Inflammatory macrophage (primary cell): ENCODE measurements at places on chromosomes 16 and 17.
A peak's percentile ranks its signal among the peaks of the same experiment; 100 is the strongest.

GRCh38 chr17:43477832-43478634 lies 5.7 kb upstream of the DHX8 start:
- DNase-seq, result no peak

DNA sequence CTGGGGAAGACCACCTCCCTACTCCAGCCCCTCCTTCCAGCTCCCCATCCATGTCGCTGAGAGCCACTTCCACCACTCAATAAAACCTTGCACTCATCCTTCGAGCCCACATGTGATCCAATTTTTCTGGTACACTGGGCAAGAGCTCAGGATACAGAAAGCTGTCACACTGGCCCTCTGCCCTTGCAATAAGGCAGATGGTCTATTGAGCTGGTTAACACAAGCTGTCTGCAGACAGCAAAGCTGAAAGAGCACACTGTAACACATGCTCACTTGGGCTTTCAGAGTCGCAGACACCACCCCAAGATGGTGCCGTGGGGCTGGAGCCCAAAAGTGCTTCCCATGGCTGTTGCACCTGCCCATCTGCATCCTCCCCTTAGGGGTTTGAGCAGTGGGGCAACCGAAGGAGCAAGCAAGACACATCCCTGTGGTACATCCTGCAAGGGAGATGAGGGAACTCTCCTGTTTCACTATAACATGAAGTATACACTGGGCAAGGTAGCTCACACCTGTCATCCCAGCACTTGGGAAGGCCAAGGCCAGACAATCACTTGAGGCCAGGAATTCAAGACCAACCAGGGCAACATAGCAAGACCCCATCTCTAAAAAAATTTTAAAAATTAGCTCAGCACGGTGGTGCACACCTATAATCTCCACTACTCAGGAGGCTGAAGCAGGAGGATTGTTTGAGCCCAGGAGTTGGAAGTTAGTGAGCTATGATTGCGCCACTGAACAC lies 52.8 kb upstream of the C17orf78 start:
- DNase-seq, result no peak

DNA sequence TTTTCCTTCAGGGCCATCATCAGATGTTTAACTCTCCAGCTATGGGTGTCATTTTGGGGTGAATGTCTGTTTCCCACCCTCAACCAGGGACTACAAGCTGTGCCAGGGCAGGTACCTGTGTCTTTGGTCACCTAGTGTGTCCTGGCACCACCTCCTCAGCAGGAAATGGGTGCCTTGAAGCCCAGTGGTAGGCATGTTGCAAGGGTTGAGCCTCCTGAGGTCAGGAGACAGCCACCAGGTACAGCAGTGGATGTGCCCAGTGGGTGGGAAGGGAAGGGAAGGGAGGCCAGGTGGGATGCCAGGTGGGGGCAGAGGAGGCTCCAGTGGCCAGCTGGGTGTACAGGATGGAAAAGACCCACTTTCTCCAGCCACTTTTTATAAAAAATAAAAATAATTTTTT lies 25.5 kb upstream of the ADORA2B start:
- DNase-seq, result no peak

GRCh38 chr17:75135946-75136345 lies 4.4 kb upstream of the NT5C start:
- no peak for DNase-seq

DNA sequence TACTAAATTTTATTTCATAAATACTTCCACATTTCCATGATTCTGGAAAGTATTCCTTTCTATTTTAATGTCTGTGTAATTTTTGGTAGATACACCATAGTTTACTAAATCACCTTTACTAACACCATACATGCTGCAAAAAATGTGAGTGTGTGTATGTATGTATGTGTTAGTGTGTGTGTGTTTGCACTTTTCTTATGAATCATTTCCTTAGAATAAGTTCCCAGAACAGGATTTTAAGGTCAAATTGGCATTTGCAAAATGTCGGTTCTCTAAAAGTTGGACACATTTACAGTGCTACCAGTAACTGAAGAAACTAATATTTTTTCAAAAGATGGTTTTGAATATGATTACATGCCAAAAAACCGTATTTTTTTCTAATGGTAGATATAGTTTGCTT lies 137.1 kb downstream of the CYB561 start:
- peak; percentile 60 for DNase-seq

GRCh38 chr16:46746821-46747776 lies 1.0 kb downstream of the MYLK3 start:
- no peak for DNase-seq

DNA sequence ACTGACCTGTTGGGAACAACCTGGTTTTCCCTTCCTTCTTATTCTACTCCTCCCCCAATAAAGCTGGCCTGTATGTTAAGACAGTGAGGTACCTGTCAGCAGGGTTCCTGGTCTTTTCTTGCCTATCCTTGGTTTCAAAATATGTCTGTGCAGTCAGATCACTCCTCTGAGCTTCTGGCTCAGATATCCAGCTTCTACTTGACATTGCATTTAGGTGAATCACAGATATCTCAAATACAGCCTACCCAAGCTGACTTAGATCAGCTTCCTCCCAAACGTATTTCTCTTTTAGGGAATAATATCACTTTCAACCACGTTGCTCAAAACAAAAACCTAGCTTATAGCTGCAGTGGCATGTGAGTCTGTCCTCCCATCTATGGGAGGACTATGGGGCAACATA lies 48.7 kb downstream of the TEX14 start:
- no peak for DNase-seq

DNA sequence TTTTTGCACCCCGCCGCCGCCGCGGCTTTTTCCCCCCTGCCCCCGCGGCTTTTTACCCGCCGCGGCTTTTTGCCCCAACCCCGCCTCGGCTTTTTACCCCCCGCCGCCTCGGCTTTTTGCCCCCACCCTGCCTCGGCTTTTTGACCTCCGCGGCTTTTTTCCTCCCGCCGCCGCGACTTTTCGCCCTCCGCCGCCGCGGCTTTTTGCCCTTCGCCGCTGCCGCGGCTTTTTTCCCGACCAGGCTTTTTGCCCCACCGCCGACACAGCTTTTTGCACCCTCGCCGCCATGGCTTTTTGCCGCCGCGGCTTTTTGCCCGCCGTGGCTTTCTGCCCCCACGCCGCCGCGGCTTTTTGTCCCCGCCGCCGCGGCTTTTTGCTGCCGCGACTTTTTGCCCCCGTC lies 137.0 kb upstream of the TP53TG3D start:
- DNase-seq, result peak; percentile 0

GRCh38 chr17:681738-682529 lies 32.7 kb downstream of the VPS53 start:
- no peak for DNase-seq

GRCh38 chr16:49821614-49822282 lies 34.2 kb downstream of the ZNF423 start:
- DNase-seq, result no peak

DNA sequence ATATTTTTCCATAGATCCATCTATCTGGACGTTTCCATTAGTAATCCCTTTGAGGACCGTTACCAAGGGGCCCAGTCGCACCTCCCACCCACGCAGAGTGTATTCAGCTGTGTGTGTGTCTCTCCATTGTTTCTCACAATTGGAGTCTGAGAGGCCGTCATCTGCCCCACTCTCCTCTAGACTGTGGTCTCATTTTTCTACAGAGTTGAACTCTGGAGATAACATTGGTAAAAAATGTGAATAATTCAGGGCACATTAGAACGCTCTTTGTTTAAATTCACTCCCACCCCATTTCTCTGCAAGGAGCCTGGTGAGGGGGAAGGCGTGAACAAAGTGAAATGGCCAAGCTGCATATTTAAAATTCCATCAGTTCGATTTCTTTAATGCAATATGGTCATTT lies 333.1 kb upstream of the MAF start:
- DNase-seq, result no peak

DNA sequence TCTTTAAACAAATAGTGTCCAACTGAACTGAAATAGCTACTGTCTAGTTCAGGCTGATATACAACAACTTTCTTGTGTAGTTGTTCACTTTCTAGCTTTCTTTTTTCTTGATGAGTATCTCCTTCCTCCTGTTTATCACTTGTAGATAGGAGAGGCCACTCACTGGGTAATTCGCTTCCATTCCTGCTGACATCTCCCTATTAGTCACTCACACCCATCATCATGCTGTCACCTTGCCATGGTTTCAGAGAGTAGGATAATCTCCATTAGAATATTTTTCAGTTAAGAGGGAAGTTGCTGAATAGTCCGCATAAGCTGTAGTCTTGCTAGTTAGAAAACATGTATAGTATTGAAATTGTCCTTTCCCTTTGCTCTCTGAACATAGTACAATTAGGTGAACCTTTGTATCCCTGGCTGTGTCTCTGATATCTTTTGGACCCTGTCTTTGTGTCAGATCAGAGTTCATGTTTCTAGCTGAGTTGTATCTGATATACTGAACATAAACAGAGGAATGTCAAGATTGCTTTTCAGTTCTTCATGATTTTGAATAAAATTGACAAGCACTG lies 64.4 kb upstream of the RASL10B start:
- DNase-seq, result no peak

- peak; percentile 70 for DNase-seq
These were observed 2.5 kb downstream of the RANBP10 start for GRCh38 chr16:67803894-67804293.

DNA sequence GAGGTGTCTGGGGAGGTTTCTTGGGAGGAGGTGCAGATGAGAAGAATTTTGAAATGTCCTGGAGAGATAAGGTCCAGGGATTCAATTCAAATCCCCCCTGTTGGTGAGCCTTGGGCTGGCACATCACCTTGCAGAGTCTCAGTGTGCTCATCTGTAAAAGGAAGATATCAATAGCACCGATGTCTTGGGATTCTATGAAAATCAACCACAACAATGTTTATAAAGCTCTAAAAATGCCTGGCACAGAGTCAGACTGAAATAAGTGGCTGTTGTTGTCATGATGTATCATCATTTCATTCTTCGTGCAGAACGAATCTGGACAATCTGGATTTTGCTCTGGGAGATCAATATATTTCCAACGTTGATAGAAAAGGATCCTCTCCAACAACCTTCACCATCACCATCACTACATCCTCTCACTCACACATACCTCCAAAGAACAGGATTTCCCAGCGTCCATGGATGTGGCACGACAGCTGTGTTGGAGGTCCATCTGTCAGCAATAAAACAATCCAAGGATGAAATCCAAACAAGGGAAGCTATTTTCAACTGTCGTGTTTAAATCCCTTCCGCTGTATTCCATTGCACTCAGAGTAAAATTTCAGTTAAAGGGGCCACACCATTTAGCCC lies 393.7 kb upstream of the DYNLRB2 start:
- DNase-seq, result no peak

GRCh38 chr16:7303660-7304200 lies 28.9 kb upstream of the RBFOX1 start:
- DNase-seq, result no peak

- no peak for DNase-seq
These were observed 134.3 kb upstream of the CRHR1 start for GRCh38 chr17:45649796-45650195.

- no peak for DNase-seq
These were observed 149.6 kb downstream of the WWOX start for GRCh38 chr16:78249056-78249455.

- peak; percentile 61 for DNase-seq
These were observed 10.3 kb upstream of the GAS7 start for GRCh38 chr17:10208604-10209193.

DNA sequence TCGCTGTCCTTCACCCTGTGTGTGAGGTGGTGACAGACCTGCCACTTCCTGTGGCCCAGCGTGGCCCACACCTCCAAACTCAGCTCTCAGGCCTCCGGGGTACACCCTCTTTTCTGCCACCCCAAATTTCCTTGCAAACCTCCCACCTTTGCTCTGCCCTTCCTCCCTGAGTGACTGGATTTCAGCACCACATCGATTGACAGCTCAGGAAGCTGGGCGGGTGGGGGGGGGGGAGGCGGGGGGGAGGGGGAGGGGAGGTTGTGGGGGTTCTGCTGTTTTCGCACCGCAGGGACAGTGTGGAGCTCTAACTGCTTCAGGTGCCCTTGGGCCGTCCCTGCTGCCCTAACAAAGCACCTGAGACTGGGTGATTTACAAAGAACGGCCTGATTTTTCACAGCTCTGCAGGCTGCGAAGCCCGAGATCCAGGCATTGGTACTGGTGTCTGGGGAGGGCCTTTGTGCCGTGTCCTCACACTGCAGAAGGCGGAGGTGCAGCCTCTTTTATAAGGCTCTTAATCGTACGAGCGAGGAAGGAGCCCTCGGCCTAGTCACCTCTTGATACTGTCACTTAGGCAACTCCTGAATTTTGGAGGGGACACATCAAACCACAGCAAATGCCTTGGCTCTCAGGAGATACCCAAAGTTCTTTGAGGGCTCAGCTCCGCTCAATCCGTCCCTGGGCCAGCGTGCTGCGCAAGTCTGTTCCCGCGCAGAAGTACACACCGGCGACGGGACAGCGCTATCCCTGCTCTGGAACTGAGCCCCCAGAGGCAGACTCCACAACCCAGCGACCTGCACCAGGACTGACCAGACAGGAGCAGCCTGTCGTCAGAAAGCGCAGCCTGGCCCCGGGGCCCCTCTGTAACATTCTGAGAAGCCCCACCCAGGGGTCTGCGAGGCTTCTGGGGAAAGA lies 3.6 kb downstream of the NDUFAF8 start:
- no peak for DNase-seq

- no peak for DNase-seq
These were observed 42.2 kb downstream of the WDR45B start for GRCh38 chr17:82605939-82606600.

DNA sequence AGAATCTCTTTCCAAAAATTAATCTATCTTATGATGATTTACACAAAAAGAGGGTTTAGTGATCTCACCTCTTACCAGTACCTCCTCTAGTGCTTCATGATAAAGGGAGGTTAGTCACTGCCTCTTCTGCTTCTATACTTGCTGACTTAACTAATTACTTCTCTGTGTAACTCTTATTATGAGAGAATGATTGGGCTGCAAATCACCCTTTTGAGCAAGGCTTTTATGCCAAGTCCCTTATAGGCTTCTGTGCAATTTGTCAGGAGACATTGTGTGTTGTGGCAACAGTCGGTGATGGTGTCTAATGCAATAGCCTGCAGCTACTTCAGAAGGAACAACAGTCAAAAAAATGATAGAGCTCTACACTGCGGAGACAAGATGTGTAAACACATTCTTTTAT lies 1568.1 kb upstream of the GOT2 start:
- no peak for DNase-seq

DNA sequence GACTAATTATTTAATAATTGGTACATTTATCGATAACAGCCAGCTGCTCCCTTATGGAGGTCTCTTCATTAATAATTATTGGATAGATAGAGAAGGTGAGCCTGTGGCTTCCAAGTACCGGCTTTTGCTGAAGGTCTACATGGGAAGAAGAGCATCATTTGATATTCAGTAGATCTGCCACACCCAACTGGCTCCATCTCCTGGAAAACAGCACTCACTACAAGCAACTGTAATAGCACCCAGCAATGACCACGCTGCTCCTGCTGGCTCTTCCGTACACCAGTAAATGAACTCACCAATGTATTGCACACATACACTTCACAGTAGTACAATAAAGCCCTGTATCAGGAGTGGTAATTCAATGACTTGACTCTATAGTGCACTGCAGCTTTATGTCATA lies 19.5 kb downstream of the MARVELD3 start:
- DNase-seq, result peak; percentile 39

GRCh38 chr16:56880176-56880575 lies 15.2 kb downstream of the SLC12A3 start:
- DNase-seq, result no peak

GRCh38 chr17:45834471-45835396 lies 9.9 kb upstream of the SPPL2C start:
- no peak for DNase-seq

GRCh38 chr16:70018254-70018653 lies 67.1 kb downstream of the CLEC18A start:
- no peak for DNase-seq
